NCI-H2107 (cell line): ENCODE measurements at places on chromosomes 7 and 10.

DNA sequence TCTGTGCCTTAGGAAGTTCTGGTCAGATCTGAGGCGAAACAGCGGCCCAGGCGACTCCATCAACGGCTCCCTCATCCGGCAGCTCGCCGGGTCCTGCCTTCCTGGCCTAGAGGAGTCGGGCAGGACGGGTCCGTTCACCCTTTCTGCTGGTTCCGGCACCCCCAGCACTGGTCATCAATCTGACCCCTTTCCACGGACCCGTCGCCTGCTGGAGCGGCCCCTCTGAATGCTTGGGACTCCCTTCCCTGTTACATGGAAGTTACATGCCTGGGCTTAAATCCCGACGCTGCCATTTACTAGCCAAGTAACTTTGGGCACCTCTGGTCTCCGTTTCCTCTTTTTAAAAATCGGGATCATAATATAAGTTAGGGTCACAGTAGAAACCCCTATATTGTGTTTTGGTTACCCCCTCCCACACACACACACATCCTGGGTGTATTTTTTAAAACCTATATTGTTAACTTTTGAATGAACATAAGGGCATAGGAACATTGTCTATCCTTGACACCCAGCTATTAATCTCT is 607 bp upstream of the GGCT start:
- no peak for DNase-seq

DNA sequence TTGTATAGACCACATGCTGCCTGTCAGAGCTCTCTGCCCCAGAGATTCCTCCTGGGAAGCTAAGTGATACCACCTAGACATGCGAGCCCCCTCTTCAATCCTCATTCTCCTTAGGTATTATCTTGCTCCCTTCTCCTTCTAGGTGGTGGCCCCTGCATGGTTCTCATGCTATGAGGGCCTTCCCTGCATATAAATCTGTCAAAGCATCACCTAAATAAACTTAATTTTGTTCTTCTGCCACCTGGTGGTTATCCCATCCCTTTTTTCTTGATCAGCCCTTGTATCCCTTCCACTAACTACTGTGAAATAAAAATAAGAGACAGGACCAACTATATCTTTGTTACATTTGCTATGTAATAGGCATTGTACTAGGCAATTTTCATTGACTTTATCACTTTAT is 242.1 kb downstream of the CDC14C start:
- DNase-seq = no peak

DNA sequence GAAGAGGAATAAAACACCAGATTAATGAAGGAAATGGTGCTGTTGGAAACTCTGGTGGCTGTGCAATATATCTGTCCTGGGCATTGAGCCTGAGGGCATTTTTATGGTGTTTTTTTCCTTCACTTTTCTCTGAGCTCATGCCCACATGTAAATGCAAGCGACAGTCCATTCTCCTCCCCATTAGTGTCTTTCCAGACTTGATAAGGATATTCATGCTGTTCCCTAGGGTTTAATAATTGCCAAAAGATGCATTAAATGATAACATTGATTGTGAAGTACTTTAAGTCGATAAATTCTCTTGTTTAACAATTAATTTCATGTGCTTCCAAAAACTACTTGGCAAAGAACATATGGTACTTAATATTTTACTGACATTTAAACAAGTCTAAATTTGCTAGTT is 384.7 kb downstream of the MDFIC start:
- DNase-seq = no peak

- no peak for DNase-seq
These were observed 74.5 kb downstream of the DGKI start for GRCh38 chr7:137772316-137772715.

- DNase-seq = no peak
These were observed 170.6 kb downstream of the PRKG1 start for GRCh38 chr10:51244748-51245490.

DNA sequence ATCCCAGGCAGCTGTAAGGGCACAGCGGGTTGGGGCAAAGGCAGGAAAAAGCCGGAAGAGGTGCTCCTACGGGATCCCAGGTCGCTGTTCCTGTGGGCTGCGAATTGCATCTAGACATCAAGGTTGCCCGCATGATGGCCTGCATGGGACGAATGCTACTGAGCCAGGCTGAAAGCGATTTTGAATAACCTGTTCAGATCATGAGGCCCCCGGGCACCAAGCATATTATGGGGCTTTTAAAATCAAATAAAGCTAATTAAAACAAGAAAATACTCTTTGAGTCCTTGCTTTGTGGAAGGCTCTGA is 37.1 kb downstream of the CAMK2B start:
- no peak for DNase-seq

DNA sequence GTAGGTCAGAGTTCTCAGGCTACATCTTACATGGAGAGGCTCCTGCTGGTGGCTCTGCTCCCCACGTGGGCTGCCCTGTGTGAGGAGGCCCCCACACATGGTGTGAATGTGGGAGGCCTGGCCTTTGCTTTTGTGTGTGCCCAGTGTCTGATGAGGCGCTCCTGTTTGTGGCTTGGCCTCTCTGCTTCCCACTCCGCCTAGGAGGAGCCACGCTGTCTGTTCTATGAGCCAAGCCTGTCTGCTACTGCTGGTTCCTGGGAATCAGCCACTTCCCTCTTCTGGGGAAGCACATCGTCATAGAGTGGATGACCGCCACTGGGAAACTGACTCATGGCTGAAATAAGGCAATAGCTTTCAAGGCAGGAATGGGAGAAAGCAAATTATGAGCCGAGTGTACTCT is 87.1 kb downstream of the CYP26A1 start:
- no peak for DNase-seq

DNA sequence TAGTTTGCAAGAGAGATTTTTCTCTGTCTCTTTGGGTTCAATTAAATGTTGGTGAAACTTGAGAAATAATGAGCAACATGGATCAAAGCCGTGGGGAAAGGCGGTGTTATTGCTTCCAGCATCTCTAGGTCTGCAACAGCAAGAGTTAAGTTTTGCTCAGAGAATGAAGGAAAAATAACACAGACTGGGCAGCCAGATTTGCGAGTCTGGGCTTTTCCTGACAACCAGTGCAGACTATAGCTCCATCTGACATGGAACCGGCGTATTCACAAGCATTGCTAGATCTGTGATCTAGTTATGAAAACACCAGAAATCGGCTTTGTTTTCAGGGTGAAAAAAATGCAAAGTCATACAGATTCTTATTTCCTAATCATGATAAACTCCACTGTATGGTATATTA is 110.4 kb downstream of the CAMK1D start:
- DNase-seq = no peak

DNA sequence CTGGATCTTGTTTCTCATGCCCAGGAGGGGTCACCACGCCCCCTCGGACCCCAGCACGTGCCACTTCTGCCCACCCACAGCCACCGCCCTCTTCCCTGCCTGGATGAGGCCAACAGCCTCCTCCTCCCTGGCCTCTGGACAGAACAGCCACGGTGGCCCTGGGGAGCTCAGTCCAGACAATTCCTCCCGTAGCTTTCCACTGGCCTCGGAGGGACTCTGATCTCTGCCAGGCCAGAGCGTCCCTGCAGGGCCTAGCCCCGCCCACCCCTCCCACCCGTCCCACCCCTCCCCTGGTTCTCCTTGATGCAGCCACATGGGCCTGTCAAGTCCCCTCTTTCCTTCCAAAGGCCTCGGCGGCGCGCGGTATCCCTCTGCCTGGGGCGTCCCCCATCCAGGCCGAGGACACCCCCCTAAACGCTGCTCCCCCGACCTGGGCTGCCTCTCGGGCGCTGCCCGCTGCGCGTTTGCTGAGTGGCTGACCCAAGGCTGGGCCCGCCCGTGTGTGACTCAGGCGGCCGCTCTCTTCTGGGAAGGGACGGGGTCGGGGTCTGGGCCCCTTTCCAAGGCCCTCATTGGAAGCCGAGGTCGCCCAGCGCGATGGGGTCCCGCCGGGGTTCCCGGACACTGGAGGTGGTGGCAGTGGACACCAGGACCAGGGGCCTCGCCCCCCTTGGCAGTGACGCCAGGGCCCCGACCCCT is 557 bp downstream of the TMEM120A start:
- no peak for DNase-seq

DNA sequence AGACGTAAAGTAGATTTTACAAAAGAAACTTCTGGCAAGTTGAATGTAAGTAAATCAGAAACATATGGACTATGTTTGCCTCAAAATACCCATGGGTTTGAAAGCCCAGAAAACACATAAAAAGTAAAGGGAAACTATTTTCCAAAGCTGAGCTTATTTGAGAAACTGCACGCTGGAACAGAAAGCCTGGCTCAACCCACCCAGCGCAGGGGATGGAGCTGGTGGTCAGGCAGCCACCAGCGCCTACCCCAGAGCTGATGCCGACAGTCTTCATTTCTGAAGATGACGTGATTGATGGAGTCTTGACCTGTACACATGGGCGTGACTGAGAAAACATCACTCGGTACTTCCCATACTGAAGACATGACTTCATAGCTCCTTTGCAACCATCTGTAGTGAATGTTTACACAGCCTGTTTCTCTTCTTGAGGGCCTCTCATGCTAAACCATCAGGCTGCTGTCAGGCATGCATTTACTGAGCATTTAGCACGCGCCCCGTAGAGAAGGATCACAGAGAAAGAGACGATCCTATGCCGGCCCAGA is 232.6 kb upstream of the AUTS2 start:
- no peak for DNase-seq

GRCh38 chr10:122178655-122179054 is 92.4 kb upstream of the BTBD16 start:
- DNase-seq = no peak

GRCh38 chr7:33536398-33537103 is 368.8 kb upstream of the BMPER start:
- no peak for DNase-seq

DNA sequence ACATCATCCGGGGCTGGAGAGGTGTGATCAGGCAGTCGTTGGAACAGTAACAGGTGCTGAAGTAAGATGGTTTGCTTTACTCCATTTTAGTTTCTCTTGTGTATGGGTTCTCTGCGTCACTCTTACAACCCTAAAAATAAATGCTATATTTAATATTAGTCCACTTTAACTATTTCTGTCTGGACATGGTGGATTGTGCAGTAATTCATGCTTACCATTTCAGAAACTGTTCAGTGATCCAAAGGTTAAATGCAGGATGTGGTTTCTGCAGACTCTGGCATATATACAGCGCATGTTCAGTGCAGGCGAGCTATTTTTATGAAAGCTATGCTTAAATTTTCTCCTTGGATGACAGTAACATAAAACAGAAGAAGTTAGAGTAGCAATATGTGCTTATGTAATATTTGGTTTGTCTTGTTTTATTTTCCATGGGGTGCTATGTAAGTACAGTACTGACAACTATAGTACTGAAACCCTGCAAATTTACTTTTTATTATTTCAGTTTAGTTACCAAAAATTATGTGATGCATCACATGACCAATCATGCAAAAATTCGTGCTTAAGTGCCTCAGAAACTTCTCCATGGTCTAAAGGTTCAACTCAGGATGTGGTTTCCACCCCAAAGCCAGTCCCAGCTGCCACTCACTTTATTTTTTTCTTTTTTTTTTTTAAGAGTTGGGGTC is 46.6 kb upstream of the GRID1 start:
- DNase-seq = no peak

- DNase-seq = no peak
These were observed 5.9 kb downstream of the ADK start for GRCh38 chr10:74156919-74157289.

GRCh38 chr7:85023916-85024315 is 162.9 kb downstream of the SEMA3D start:
- DNase-seq = no peak

GRCh38 chr10:124086787-124087671 is 6.4 kb downstream of the CHST15 start:
- DNase-seq = no peak

GRCh38 chr10:24209946-24210491 is 1.1 kb downstream of the KIAA1217 start:
- no peak for DNase-seq

DNA sequence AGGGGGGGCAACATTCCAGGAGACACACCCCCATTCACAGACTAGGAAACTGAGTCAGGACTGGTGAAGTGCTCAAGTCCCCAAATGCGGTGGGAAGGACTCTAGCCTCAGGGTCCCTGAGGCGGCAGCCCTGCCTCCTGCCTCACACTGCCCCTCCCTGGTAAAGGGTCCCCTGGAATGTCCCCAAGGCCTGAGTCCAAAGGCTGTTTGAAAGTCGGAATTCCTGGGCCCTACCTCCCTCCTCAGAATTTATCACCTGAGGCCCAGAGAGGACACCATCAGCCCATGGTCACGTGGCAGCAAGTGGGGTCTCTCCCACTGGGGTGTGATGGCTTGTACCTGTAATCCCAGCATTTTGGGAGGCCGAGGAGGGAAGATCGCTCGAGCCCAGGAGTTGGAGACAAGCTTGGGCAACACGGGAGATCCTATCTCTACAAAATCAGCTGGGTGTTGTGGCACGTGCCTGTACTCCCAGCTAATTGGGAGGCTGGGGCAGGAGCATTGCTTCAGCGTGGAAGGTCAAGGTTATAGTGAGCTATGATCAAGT is 110.3 kb upstream of the TNRC18 start:
- DNase-seq = no peak

DNA sequence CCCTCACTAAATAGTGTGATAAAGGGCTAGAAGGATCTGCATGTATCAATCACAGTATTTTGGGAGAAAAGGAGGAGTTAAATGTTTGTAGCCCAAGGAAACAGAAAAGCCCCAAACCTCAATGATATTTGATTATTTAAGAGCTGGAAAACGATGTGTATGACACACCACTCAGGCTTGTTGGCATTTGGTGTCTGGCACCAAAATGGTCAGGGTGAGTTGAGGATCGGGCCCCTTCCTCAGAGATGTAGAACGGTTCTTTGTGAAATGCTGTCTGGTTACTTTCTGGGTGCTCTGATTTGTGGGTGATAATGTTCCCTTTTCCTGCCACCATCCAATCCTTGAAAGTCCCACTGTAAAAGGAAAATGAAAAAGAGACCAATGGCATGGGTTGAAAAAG is 113.7 kb downstream of the CCDC3 start:
- no peak for DNase-seq
